ENCODE measurements at places on chromosomes 1 and 21.
A peak's percentile ranks its signal among the peaks of the same experiment; 100 is the strongest.

- DNase-seq: no peak
- no peaks in the 10 kb centered on the region for H3K36me3 ChIP-seq
- H3K4me1 ChIP-seq: no peaks in the 10 kb centered on the region
- no peak overlapping the region for H3K4me3 ChIP-seq
- H3K27ac ChIP-seq: no peak overlapping the region
Measured at GRCh38 chr1:93061895-93062792, 16.9 kb upstream of the MTF2 start.

DNA sequence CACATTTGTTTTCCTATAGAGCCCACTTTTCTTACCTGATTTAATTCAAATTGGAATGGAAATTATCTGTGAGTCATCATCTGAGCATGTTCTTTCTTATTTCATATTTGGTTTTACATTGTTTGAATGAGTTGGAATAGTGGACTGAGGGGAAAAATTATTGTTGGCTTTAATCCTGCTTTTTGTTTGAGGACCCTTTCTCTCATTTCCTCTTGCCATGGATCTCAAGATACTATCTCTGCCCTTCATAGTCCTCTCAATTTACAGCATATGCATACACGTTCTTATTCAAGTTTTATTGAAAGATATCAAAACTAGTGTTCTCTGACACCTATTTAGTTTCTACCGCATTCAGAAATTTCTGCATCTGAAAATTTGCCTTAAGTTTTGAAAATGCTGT, 5.1 kb downstream of the KCNK2 start:
- no peak for DNase-seq
- H3K27me3 ChIP-seq: peaks cover 16% of the 10 kb centered on the region
- H3K36me3 ChIP-seq: peaks cover 2% of the 10 kb centered on the region
- no peak overlapping the region for H3K4me3 ChIP-seq
- H3K4me1 ChIP-seq: no peaks in the 10 kb centered on the region

- no peak overlapping the region for H3K4me3 ChIP-seq
- DNase-seq: no peak
- no peak overlapping the region for H3K27ac ChIP-seq
- no peaks in the 10 kb centered on the region for H3K36me3 ChIP-seq
- H3K27me3 ChIP-seq: no peaks in the 10 kb centered on the region
Measured at GRCh38 chr1:67294836-67295617, 12.6 kb upstream of the IL12RB2 start.

DNA sequence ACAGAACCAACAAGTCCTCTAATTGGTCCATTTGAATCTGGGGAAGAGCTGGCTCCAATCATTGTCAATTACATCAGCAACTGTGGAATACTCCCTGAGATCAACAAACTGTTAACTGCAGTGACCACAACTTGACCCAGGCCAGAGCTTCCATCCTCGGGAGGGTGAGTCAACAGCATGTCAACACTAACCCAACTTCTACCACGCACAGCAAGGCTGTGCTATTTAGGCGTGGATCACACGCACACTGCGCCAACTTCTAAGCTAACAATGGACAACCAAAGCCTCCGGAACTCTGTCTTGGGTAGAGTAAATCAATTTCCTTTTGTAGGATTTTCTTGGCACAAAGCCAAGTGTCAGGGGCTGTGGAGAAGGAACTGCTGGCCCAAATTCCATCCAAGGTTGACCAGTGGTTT, 30.4 kb downstream of the APP start:
- no peak overlapping the region for H3K4me3 ChIP-seq
- no peaks in the 10 kb centered on the region for H3K27me3 ChIP-seq
- no peaks in the 10 kb centered on the region for H3K36me3 ChIP-seq
- H3K27ac ChIP-seq: no peak overlapping the region

DNA sequence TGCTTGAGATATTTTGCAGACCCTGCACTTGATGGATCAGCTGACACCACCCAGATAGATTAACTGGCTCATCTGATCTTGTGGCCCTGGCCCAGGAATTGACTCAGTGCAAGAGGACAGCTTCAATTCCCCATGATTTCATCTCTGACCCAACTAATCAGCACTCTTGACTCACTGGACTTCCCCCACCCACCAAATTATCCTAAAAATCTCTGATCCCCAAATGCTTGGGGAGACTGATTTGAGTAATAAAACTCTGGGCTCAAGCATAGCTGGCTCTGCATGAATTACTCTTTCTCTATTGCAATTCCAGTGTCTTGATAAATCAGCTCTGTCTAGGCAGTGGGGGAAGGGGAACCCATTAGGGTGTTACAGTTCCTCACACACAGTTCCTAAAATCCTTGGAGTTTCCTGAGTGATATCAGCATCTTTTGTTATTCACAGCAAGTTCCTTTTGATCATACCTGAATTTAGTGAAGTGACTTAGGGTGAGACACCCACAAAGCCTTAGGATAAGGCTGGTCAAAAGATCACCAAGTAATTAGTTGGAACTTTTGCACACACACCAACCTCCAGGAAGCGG, 104.2 kb downstream of the COP1 start:
- H3K27me3 ChIP-seq: no peaks in the 10 kb centered on the region
- H3K4me3 ChIP-seq: no peak overlapping the region
- DNase-seq: no peak
- H3K4me1 ChIP-seq: peaks cover 10% of the 10 kb centered on the region

- H3K27me3 ChIP-seq: peaks cover 73% of the 10 kb centered on the region
- H3K4me3 ChIP-seq: peak within 1 kb of the TSS; percentile 7
- peaks cover 7% of the 10 kb centered on the region for H3K4me1 ChIP-seq
- H3K36me3 ChIP-seq: peaks cover 2% of the 10 kb centered on the region
- no peak for DNase-seq
Measured at GRCh38 chr1:201946224-201946908, at the start of gene LMOD1. LMOD1 (minus strand) TSS chr1:201946548; CDS start chr1:201946340, 208 bp downstream.

DNA sequence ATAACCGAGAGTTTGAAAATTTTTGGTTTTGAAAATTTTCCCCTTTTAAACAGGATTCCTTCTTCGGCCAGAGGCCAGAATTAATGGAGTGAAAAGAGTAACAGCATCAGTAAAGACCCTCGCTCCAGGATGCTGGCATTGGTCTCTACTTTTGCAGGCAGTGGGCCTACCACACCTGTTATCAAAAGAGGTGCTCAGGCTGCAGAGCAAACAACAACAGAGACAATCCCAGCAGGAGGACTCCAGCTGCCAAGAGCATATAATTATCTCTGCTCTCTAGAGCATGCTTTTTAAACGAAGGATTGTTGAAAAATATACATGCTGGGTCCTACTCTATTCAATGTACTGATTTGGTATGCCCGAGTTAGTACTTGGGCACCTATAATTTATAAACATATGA, 1048.5 kb downstream of the PLA2G4A start:
- H3K4me3 ChIP-seq: no peak overlapping the region
- no peak for DNase-seq
- H3K36me3 ChIP-seq: no peaks in the 10 kb centered on the region
- no peaks in the 10 kb centered on the region for H3K27me3 ChIP-seq

DNA sequence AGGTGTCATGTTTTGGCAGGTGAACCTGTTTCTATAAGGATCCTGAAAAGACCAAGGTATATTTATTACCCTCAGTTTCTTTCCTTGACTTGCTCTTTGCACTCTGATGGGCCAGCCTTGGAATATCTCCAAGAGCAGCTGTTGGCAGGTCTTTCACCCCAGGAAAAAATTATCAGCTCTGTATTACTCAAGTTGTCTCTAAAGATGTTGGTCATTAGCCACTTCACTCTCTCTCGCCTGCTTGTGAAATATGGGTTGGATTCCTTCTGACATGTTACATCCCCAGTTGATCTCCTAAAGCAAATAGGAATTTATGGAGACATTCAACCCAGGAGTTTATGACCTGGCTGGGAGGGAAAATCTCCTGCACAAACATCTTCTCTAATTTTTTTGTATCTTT, 85.9 kb downstream of the KCNJ15 start:
- no peak overlapping the region for H3K27ac ChIP-seq
- no peak for DNase-seq
- H3K36me3 ChIP-seq: no peaks in the 10 kb centered on the region
- H3K4me1 ChIP-seq: no peaks in the 10 kb centered on the region

GRCh38 chr1:8349961-8350360, 32.0 kb downstream of the SLC45A1 start:
- H3K27me3 ChIP-seq: no peaks in the 10 kb centered on the region
- H3K27ac ChIP-seq: no peak overlapping the region
- H3K36me3 ChIP-seq: peaks cover 16% of the 10 kb centered on the region
- no peak for DNase-seq
- peaks cover 13% of the 10 kb centered on the region for H3K4me1 ChIP-seq

- H3K4me1 ChIP-seq: no peaks in the 10 kb centered on the region
- DNase-seq: no peak
- peaks cover 51% of the 10 kb centered on the region for H3K27me3 ChIP-seq
- no peak overlapping the region for H3K4me3 ChIP-seq
- H3K27ac ChIP-seq: no peak overlapping the region
Measured at GRCh38 chr1:159652506-159652905, 61.9 kb downstream of the CRP start.

DNA sequence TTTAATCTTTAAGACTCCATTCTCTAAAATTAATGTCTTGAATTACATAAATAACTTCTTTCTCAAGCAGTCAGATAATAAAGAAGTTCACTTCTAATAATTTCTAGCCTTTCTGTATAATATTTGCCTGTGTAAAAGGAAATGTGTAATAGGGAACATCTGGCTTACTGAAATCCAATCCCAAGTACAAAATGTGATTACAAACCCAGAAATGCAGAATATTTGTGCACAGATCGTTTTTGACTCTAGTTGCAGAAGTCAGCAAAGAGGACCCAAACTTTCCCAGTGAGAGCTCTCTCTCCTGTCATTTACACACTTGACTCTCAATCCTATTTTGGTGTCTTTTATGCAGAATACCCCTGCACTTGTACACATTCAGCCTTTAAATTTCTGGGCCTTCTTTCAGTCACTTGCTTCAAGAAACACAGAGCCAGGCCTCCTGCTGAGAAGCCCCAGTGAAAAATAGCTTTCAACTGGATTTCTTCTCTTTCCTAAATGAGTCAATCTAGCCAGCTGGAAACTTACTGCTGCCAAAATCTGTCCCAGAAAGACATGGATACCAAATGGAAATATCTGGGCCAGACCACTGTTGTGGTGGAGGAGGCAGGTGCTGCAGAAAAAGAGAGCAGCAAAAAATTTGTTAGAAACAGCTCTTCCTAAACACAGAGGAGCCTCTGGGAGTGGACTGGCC, 68.5 kb upstream of the ADAM30 start:
- no peak overlapping the region for H3K4me3 ChIP-seq
- peaks cover 24% of the 10 kb centered on the region for H3K36me3 ChIP-seq
- DNase-seq: no peak
- H3K27me3 ChIP-seq: no peaks in the 10 kb centered on the region

- H3K27me3 ChIP-seq: no peaks in the 10 kb centered on the region
- no peak overlapping the region for H3K4me3 ChIP-seq
- H3K27ac ChIP-seq: no peak overlapping the region
- no peak for DNase-seq
- H3K36me3 ChIP-seq: peaks cover 6% of the 10 kb centered on the region
Measured at GRCh38 chr1:162573136-162573535, 11.6 kb downstream of the UAP1 start.

DNA sequence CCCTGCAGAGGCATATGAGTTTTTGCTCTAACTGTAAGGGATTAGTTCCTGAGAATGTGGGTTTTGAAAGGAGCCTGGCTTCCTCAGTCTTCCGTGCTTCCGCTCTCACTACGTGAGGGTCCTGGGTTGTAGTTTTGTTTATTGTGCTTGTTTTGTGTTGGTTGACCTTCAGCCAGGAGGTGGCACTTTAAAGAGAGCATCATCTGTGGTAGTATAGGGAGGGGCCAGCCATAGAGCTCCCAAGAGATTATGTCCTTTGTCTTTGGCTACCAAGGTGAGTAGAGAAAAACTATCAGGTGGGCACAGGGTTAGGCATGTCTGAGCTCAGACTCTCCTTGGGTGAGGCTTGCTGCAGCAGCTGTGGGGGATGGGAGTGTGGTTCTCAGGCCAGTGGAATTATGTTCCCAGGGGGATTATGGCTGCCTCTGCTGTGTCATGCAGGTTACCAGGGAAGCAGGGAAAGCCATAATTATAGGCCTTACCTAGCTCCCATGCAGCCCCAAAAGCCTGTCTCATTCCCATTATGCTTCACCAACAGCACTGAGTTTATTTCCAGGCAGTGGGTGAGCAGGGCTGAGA, 23.5 kb downstream of the CYP4B1 start:
- H3K36me3 ChIP-seq: no peaks in the 10 kb centered on the region
- H3K4me1 ChIP-seq: no peaks in the 10 kb centered on the region
- no peak overlapping the region for H3K4me3 ChIP-seq
- H3K27me3 ChIP-seq: peaks cover 44% of the 10 kb centered on the region
- DNase-seq: no peak

GRCh38 chr1:240528591-240528990, 83.4 kb downstream of the GREM2 start:
- DNase-seq: no peak
- no peak overlapping the region for H3K4me3 ChIP-seq
- H3K27me3 ChIP-seq: no peaks in the 10 kb centered on the region
- no peaks in the 10 kb centered on the region for H3K4me1 ChIP-seq
- no peaks in the 10 kb centered on the region for H3K36me3 ChIP-seq

GRCh38 chr1:25476186-25477097, 45.7 kb downstream of the MACO1 start:
- no peaks in the 10 kb centered on the region for H3K27me3 ChIP-seq
- no peak overlapping the region for H3K4me3 ChIP-seq
- no peak for DNase-seq

DNA sequence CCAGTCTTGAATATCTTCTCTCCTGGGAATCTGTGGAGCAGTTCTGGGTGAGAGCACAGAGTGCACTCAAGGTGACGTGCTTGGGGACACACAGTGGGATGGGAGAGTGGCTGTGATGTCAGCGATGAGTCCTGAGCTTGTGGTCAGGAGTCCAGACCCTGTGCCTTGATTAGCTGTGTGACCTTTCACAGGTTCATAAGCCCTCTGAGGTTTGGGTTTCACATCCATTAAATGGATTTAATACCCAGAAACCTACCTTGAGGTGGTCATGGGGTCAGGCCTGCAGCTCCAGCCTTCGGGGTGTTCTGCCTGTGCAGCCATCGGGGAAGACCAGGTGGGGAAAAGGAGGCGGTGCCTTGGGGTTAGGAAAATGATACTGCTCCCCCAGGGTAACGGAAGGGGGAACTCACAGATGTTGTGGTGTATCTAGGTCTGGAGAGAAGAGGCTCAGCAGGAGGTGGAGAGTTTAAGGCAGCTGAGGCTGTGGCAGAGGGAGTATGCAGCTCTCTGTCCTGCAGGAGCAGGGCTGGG, 38.5 kb upstream of the ETV3 start:
- H3K27me3 ChIP-seq: peaks cover 72% of the 10 kb centered on the region
- H3K4me3 ChIP-seq: no peak overlapping the region
- H3K4me1 ChIP-seq: no peaks in the 10 kb centered on the region
- H3K27ac ChIP-seq: no peak overlapping the region
- H3K36me3 ChIP-seq: no peaks in the 10 kb centered on the region

GRCh38 chr1:153563483-153563901, 2.2 kb downstream of the S100A2 start:
- H3K4me1 ChIP-seq: peaks cover 24% of the 10 kb centered on the region
- no peaks in the 10 kb centered on the region for H3K27me3 ChIP-seq
- H3K4me3 ChIP-seq: no peak overlapping the region
- H3K36me3 ChIP-seq: peaks cover 1% of the 10 kb centered on the region
- no peak overlapping the region for H3K27ac ChIP-seq
- no peak for DNase-seq

- H3K4me1 ChIP-seq: no peaks in the 10 kb centered on the region
- no peak overlapping the region for H3K4me3 ChIP-seq
- no peak for DNase-seq
- peaks cover 5% of the 10 kb centered on the region for H3K36me3 ChIP-seq
- no peaks in the 10 kb centered on the region for H3K27me3 ChIP-seq
Measured at GRCh38 chr1:34833711-34834110, 25.8 kb downstream of the SMIM12 start.

Measured in central memory CD8-positive, alpha-beta T cell (primary cell).